ENCODE measurements at places on chromosomes 11 and 22.

- no peak for DNase-seq
Observed at GRCh38 chr11:69316956-69317355, 23.0 kb downstream of the MYEOV start.

DNA sequence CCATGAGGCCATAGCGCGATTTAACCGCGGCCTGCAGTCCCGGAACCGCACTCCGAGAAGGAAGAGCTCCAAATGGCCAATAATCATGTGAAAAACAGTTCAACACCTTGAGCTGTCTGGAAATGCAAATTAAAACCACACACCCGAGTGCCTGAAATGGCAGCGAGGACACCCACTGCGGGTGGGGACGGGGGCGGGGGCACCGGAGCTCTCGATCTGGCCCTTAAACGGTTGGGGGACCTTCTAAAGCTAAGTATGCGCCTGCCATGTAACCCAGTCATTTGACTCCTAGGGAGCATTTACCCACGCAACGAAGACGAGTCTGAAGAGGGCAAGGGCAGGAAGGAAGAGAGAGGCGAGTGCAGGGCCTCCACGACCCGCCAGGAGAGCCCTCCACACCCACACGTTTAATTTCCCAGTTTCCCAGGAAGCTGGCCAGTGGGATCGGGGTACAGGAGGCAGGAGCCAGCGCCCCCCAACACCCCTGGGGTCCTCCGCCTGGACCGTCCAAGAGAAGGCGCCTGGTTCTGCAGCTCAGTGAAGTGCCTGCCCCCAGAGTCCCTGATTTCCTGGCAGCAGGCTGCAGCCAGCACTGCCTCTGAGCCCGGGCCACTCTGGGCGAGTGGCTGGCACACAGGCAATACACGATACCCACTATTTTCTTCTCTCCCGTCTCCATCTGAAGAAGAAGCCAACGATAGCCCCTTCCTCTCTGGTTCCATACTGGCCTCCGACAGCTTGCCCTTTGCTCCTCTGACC lies 1.7 kb downstream of the TTLL8 start:
- DNase-seq: no peak

- peak; percentile 75 for DNase-seq
Observed at GRCh38 chr11:88799771-88800500, 265.8 kb downstream of the GRM5 start.

DNA sequence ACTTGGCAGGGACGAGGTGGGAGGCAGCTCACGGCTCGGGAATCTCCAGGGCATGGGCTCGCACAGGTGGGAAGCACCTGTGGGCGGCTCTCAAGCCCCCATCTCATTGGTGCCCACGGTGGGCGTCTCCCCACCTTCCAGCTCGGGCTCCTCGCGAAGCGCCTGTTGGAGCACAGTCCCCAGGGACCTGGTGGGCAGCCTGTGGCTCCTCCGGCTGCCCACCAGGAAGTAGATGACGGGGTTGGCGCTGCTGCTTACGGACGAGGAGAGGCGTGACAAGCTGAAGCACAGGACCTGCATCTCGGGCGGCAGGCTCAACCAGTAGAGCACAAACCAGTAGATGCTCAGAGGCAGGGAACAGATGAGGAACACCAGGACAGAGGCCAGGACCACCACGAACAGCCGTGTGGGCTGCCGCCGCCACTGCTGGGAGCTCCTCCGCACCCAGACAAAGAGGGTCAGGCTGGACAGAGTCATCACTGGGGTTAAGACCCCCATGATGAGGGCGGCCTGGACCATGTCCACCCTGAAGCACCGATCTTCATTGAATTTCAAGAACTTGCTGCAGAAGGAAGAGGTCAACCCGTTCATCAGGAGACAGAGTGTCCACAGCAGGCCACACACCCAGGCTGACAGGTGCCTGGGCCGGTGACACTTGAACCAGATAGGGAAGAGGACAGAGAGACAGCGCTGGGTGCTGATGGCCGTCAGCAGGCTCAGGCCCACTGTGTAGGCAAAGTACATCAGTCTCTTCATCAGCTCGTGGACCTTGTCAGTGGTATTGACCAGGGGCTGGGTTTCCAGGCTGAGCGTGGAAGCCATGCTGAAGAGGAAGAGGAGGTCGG lies 633 bp downstream of the MRGPRD start:
- no peak for DNase-seq

DNA sequence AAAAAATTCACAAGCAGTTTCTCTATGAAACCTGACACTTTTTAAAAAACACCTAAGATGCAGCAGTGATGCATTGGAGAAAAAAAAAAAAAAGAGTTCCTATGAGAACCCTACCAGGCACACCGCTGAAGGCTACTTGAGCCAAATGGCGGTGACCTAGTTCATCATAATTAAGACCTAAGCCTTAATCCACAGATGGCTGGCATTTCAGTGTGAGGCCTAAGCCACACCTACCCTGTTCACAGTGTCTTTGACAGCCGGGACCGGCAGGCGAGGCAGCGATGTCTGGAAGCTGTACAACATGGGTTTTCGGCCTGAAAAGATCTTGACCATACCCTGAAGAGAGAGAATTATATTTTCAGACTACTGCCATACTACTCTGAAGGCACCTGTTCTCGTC lies 38.0 kb downstream of the CPT1A start:
- no peak for DNase-seq

DNA sequence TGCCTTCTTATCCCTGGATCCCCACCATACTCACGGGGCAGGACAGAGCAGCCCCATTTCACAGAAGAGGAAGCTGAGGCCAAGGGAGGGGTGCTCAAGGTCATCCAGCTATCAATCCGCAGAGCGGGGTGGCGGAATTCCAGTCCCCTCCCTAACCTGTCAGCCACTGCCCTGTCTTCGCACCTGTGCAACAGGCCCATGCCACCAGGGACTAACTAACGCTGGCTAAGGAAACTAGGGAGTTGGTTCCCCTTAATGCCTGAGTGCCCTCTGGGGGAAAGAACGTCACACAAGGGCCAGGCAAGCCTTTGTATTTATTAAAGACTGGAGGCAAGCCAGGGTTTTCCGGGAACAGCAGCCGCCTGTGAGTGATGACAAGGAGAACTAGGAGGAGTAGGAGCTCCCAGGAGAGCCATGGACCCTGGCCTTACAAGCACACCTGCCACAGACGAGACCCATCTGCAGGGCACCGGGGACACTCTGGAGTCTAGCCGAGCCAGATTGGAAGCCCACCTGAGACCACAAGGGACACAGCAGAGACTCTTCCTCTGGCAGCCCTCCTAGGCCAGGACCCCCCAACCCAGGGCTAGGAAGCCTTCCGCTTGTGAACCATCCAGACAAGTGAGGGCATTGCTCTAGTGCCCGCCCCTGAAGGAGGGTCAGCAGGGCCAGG lies 64.4 kb downstream of the MYH9 start:
- peak; percentile 87 for DNase-seq

DNA sequence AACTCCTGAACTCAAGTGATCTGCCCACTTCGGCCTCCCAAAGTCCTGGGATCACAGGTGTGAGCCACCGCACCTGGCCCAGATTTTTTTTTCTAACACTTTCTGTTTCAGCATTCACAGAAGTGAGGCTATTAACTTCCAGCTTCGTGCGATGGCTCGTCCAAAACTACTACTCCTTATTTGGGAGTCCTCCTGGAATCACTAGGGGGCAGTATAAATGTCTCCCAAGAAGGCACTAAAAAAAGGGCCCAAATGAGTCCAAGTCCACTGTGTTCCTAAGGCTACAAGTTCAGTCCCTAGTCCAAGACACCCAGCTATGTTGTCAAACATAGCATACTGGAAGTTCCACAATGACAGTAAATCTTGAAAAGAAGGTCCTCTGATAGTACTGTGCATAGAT lies 63.2 kb upstream of the BIRC3 start:
- DNase-seq: no peak

- DNase-seq: no peak
Observed at GRCh38 chr11:69450857-69451220, 30.6 kb upstream of the LINC01488 start.

DNA sequence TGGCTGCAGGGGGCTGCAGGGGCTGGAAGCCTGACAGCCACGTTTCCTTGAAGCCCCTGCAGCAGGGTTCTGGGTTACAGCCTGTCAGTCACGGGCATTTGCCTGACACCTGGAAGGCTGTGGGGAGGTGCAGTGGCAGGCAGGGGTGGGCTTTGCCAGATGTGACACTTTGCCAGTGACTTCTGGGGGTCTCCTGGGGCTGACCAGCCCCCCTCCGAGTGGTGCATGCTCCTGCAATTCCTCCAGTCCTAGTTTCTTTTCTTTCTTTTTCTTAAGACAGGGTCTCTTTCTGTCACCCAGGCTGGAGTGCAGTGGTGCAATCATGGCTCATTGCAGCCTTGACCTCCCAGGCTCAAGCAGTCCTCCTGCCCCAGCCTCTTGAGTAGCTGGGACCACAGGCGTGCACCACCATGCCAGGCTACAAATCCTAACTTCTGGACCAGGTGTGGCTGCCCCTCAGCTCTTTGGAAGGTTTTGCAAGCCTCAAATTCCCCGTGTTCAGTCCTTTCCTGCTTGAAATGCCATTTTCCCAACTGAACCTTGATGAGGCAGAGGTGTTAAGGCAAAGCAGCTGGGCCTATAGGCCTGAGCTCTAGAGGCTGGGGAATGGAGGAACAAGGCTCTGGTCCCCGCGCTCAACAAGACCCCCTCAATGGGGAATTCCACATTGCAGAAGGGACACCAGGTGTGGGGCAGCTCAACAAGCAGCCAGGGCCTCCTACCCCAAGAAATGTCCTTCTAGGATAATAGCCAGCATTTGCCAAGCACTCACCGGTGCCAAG lies 20.2 kb upstream of the CHKA start:
- DNase-seq: no peak

DNA sequence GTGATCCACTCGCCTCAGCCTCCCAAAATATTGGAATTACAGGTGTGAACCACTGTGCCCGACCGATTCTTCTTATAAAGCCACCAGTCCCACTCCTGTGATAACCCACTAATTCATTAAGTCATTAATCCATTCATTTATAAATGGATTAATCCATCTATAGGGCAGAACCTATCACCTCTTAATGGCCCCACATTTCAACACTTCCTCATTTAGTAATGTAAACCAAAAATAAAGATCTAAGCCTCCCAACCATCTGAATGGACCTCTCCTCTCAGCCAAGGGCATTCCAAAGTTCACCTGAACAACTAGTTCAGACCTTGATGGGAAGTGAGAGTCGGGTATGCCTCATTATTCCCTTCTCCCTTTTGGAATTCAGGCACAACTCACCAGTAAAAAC lies 9.9 kb upstream of the MRPL11 start:
- DNase-seq: no peak

GRCh38 chr11:64090806-64091516 lies 55.2 kb downstream of the FLRT1 start:
- DNase-seq: no peak

DNA sequence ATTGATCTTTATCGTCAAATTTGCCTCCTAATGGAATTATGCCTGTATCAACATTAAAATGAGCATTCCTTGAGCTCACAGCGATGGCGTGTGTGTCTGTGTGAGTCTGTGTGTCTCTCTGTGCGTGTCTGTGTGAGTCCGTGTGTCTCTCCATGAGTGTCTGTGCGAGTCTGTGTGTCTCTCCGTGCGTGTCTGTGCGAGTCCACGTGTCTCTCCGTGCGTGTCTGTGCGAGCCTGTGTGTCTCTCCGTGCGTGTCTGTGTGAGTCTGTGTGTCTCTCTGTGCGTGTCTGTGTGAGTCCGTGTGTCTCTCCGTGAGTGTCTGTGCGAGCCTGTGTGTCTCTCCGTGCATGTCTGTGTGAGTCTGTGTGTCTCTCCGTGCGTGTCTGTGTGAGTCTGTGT lies 326.5 kb upstream of the B3GAT1 start:
- DNase-seq: no peak

- no peak for DNase-seq
Observed at GRCh38 chr11:82998697-82999096, 73.0 kb downstream of the RAB30 start.

DNA sequence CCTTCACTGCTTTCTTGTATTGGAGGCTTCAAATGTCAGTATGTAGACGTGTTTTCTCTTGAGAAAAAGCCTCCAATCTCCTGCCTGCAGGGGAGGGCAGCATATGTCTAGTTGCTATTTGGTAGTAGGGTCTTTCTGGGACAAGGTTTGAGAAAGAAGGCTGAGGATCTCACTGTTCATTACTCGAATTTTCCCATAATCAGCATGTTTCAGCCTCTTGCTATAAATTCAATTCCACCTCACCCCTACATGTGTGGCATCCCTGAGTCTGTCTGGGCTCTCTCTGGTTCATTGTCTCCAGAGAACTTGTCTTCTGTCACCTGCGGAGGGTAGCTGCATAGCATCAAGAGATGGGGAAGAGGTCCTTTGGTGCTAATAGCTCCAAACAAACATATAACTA lies 19.5 kb upstream of the CCDC83 start:
- DNase-seq: no peak

DNA sequence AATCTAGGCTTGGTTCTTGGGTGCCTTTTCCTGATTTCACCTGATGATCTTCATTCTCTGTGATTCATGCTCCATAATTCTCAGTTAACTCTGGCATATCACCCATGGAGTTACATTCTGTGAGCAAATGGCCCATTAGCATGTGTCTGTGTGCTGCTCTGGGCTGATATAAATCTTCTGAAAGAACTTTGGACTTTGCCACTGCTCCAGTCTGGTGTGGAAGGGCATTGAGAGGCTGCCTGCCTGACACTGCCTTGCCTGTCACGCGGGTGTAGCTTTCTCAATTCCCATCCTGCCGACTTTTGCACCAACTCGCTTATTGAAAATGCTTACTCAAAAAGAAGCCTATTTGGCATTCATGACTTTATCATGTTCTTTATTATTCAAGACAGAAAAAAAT lies 42.2 kb downstream of the FAT3 start:
- no peak for DNase-seq

DNA sequence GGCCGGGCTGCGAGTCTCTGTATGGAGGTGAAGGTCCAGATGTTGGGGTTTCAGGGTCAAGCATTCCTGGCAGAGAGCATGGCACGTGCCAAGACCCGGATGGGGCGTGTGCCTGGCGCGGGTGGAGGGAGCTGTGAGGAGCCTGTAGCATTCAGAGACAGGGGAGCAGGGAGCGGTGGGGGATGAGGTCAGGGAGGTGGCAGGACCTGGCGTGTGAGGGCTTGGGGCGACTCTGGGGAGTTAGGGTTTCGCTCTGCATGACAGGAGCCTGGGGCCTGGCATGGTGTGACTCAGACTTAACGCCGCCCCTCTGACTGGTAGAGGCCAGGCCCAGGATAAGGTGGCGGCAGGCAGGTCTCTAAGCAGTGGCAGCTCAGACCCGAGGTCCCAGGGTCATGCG lies 103.0 kb downstream of the KCNQ1 start:
- no peak for DNase-seq

DNA sequence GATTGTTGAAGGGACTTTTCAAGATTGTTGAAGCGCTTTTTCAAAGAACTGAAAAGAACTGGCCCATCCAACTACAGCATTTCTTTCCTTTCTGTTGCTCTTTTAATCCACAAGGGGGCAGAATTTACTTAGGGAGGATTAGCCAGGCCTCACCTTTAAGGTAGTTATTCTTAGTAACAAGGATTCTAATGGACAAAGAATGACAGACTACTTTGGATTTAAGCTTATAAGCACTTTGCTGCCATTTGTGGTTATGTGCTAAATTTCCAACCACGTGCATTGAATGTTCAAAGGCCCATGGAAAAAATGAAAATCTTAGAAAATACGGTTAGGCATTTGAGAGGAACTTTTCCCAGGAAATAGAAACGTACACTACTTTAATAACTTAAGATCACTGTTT lies 49.5 kb upstream of the HSPA8 start:
- DNase-seq: peak; percentile 55
